ENCODE measurements at places on chromosomes 6 and 20. TPM values are rescaled to one million over a fixed set of nuclear protein-coding genes. Genes with fewer than 3 reads are reported as not detected.

SOX18 gene
- 0.12 TPM for total RNA-seq

SLC22A1 gene
- total RNA-seq = 1.3 TPM

PRND gene
- under 0.01 TPM for total RNA-seq

COL19A1 gene
- 0.59 TPM for total RNA-seq

PHACTR3 gene
- total RNA-seq = 0.12 TPM

DCDC2 gene
- not detected for total RNA-seq

All from RPMI7951 (cell line).